ENCODE measurements at places on chromosomes 13 and 19.

GRCh38 chr19:1312767-1313694, 27.4 kb downstream of the EFNA2 start:
- no peak for DNase-seq

DNA sequence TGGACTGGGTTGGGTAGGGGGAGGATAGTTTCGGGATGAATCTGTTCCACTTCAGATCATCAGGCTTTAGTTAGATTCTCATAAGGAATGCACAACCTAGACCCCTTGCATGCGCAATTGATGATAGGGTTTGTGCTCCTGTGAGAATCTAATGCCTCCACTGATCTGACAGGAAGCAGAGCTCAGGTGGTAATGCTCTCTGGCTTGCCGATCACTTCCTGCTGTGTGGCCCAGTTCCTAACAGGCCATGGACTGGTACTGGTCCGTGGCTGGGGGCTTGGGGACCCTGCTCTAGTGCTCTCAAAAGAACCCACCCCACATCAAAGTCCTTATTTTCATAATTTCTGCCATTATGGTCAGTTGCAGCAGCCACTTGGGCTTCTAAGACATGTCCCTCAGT, 30.1 kb downstream of the DNAJC3 start:
- DNase-seq, result no peak

DNA sequence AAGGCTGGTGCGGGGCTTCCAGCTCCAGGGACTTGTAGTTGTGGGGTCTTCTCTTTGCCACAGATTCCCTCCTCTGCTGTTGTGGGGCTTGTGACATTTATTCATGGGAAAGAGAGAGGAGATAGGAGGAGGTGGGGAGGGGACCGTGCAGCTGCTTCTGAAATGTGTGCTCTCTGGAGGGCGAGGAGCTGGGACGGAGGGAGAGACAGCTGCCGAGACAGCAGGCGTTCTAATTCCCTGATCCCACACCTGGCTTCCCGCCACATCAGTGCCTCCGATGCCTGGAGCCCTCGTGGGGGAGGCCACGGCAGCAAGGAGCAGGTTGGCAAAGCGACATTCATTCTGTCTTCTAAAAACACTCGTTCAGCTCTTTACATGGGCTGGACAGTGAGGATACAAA, 164.4 kb downstream of the USP12 start:
- DNase-seq, result no peak

DNA sequence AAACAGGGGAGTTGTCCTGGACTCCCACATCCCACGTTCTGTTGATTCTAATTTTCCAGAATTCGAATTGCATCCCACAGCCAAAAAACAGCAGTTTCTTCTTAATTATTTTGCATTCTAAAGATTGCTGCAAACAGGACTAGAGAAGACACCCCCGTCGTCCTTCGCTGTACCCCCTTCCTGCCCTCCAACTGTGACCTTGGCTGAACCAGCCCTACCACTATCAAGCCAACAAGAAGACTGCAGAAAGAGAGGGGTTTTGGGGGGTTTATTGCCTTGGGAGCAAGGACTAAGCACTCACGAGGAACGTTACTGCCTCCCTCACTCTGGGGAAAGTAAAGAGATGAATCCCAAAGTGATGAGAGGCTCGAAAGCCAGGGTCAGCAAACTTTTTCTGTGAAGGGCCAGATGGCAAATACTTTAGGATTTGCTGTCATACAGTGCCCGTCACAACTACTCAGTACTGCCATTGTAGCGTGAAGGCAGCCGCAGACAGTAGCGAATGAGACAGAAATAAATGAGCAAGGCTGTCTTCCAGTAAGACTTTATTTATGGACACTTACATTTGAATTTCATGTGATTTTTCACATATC, 32.5 kb upstream of the KATNAL1 start:
- DNase-seq, result no peak

DNA sequence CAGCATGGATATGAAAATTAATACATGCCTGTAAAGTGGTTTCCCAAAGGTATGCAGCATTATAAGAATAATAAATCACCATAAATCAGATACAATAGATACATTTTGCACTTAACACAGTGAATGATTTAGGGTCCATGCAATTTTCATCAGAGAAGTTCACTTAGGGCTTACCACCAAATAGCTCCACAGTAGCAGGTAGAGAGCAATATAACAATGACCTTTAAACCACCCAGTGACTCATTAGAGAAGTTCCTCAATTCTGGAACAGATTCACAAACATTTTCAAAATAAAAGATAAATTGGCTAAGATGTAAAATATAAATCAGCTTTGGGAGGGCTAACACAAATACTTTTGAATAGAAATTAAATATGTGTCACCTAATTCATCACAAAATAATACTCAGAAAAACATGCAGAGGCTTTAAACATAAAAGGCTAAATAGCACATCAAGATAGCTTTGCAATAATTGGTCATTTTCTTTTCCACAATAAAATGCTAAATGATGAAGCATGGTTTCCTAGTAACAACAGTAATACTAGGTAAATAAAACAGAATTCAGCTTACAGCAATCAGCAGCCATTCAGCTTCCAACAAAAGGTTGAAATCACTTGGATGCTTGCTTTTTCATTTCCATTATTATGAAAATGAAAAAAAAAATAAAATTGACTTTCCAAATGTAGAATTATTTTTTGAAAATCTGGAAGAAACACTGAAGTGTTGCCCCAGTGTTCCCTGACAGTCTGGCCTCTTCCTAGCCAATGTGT, 84.3 kb upstream of the NBEA start:
- DNase-seq, result no peak

GRCh38 chr19:51586103-51586728, 15.1 kb downstream of the ZNF175 start:
- no peak for DNase-seq

DNA sequence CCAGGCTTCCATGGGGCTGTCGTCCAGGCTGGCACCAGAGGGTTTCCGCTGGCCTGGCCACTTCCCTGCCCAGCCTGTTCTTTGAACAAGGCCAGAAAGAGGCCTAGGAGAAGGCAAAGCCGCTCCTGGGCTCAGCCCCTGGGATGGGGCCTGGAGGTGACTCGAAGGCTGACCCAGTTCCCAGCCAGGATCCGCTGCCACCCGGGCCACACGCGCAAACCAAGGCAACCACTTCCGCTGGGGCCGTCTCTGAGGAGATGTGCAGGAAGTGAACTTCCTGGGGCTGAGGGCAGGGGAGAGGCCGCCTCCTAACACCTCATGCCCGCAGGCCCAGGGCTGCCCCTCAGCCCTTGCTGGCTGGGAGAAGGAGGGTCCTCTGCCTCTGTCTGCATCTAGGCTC, 15.2 kb downstream of the PLEKHF1 start:
- DNase-seq, result no peak

DNA sequence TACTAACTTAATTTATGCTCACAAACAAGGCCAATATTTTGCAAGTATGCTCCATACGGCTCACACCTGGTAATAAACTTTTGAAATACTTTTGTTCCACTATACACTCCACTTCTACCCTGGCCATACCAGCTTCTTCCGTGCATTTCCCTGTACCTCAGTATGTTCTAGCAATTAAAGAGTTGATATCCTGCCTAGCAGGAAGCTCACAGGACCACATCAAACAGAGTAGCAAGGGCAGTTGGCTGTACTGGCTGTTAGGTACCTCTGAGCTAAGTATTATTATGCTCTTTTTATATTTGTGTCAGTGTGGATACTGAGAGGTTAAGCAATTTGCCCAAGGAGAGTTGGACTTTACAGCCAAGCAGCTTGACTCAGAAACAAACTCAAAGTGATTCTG, 257.7 kb downstream of the SLITRK6 start:
- DNase-seq, result no peak

DNA sequence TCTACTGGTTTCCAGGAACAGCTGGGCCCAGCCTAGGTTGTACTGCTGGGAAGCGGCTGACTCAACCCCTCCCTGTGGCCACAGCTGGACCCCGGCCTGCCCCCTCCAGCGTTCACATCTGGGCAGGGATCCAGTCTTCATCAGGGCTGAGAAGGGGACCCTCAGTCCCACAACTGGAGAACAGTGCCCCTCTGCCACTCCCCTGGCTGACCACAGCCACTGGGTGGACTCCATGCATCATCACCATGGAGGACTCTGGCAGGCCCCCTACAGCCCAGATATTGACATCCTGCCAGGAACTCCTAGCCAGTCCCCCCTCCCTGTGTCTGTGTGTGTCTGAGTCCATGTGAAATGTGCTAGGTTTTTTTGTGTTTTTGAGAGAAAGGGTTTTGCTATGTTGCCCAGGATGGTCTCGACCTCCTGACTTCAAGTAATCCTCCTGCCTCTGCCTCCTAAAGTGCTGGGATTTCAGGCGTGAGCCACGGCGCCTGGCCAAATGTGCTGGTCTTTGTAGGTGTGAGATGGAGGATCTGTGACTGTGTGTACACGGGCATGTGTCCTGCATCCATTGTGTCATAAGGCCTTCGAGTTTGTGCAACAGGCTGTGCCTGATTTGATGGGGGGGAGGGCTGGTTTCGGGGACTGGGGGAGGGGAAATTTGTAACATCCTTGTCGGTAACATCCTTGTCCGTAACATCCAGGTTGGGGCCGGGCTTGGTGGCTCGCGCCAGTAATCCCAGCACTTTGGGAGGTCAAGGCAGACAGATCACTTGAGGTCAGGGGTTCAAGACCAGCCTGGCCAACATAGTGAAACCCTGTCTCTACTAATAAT, 4.0 kb upstream of the HOOK2 start:
- DNase-seq, result no peak

- DNase-seq, result no peak
Observed at GRCh38 chr13:60620611-60621395, 223.8 kb downstream of the TDRD3 start.

- no peak for DNase-seq
Observed at GRCh38 chr13:71774863-71775262, 92.1 kb downstream of the DACH1 start.

GRCh38 chr19:3249408-3249807, 24.9 kb downstream of the CELF5 start:
- no peak for DNase-seq

DNA sequence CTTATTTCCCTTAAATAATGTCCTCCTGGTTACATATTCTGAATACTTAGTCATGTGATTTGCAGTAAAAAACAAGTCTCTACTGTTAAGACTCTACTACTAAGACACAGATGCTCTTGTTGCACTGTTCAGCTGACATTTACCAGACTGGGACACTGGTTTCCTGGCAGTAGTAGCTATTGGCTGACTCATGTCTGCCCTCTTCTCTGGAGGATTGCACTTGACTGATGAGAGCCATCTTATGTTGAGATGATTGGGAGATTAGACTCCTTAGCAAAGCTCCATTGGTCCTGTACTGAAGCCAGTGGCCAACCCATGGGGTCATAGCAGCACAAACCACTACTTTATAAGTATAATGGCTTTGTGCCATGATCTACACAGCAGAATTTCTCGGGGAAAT, 1672.6 kb upstream of the PCDH20 start:
- no peak for DNase-seq

GRCh38 chr19:51329411-51329810, 12.5 kb downstream of the VSIG10L start:
- DNase-seq, result no peak

- no peak for DNase-seq
Observed at GRCh38 chr19:45556835-45557234, 27.8 kb downstream of the OPA3 start.

GRCh38 chr13:88360761-88361160, 689.6 kb downstream of the SLITRK5 start:
- DNase-seq, result no peak

DNA sequence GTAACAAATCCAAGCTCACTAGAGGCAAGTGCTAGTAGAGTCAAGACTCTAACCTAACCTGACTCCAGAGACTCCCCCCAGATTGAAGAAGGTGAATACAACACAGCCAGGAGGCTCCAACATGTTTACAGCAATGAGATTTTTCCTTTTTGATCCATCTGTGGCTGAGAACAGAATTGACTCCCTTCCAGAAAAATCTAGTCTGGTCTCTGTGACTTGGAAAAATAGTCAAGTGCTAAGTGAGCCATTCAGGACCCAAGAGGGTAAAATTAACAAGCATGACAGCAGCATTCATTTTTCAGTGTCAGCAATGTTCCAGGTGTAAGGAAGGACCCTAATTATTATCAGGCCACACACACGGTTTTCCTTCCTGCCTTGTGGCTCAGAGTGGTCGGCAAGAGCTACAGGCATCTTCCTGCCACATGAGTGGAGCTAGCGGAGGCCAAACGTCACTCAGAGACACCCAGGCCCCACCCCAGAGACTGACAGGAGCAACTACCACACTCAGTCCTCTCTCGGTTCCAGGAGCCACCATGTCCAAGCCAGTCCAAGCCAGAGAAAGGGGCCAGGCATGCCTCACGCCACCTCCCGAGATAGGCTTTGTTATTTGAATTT, 395.1 kb downstream of the FOXO1 start:
- DNase-seq, result no peak

- DNase-seq, result no peak
Observed at GRCh38 chr19:19740755-19741154, 7.8 kb upstream of the ZNF14 start.

DNA sequence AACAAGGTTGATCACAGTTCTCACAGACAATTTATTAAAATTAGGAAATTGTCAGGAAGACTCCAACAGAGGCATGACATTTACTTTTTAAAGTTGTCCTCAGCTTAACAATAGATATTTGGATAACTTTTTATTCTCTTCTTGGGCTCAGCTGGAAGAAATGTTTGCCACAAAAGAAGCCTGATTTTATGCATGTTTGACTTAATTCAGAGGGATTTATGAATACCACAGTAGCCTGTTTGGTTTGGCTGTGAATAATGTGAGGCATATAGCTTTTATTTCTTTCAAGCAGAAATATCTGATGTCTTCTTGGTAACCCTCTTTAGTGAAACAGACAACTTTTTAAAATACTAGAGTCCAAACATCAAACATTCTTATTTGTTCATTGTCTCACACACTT, 1464.5 kb upstream of the SLC10A2 start:
- no peak for DNase-seq

DNA sequence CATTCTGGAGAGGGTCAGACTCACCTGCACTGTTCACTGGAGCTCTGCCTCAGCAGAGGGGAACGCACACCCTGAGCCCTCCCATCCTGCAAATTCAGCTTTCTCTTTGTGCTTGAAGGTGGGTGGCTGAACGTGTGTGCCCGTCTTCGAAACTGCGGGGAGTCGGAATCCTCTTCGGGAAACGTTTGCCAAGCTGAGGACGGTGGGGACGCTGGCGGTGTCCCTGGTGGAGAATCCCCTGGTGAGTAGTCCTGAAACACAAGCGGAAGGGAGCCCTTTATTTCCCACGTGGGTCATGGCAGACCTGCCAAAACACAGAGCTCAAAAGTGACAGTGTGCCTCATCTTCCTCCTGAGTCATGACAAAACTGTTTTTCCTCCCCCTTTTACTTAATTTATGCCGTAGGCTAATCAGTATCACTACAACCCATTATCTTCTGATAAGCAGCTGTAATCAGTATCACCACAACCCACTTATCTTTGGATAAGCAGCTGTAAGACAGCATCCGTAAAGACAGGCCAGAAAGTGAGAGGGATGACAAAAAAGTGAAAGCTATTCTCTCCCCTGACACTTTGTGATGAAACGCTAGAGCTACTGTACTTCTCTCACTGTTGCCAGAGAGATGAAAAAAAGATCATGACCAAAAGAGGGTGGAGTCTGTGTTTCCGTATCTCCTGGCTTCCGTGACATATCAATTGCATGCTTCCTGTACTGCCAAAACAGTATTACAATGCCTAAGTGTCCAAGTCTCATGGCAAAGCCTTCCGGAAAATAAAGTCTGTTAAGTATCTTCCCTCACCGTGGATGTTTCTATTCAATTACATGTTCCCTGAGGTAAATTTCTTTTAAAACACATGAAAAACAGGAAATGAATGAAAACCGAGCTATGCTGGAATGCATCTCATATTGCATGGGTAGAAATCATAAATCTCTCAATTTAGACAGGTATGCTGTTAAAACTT, 155.5 kb downstream of the TBC1D4 start:
- no peak for DNase-seq

Measured in epithelial cell of prostate (primary cell).